COLO829 (cell line): ENCODE measurements at places on chromosomes 6 and 20.
A peak's percentile ranks its signal among the peaks of the same experiment; 100 is the strongest.

- DNase-seq = no peak
These were observed 80.8 kb upstream of the VSTM2L start for GRCh38 chr20:37822141-37822601.

DNA sequence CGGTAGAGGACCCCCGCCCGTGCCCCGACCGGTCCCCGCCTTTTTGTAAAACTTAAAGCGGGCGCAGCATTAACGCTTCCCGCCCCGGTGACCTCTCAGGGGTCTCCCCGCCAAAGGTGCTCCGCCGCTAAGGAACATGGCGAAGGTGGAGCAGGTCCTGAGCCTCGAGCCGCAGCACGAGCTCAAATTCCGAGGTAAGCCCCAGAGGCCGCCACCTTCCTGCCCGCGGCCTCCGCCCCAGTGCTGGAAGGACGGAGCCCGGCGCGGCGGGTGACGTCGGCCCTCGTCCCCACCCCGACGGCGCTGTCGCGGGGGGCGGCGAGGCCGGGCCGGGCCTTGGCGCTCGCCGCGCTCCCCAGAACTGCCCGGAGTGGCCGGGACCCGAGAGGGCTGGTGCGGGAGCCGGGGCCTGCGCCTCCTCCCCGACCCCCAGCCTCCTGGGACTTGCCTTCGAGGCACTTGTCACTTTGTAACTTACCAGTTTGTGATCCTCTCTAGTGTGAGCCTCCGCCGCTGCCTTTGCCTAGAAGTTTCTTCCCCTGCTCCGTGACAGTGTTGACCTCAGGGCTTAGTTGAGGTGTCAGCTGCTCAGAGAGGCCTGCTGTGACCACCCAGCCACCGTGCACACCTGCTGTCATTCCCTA is 417 bp downstream of the VAPB start:
- no peak for DNase-seq

GRCh38 chr6:119076173-119076572 is 2.3 kb downstream of the FAM184A start:
- no peak for DNase-seq

DNA sequence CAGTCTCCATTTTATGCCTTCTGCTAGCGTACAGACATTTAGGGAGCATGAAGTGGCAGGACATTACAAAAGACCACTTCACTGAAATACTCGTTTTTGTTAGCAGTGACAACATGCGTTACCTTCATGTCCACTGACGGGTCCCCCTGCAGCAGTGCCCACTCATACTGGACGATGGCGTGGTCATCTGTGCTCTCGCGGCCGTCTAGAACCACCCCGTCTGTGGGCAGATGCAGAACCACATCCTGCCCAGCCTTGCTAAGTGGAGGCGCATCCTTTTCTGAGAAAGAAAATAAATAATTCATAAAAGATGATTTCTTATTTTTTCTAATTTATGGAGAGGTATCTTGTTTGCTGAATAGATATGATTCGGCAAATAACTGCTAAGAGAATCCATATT is 11.3 kb downstream of the LRP11 start:
- DNase-seq = no peak

DNA sequence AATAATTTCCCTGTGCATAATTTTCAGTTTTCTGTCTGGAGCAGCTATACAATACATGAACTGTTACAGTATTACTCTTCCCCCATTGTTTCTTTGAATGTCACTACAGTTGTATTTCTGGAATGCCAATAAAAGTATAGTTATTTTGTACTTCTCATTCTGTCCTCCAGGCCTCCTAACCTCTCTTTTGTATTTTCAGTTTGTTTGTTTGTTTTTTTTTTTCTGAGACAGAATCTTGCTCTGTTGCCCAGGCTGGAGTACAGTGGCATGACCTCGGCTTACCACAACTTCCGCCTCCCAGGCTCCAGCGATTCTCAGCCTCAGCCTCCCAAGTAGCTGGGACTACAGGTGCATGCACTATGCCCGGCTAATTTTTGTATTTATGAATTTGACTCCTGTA is 16.8 kb upstream of the ARID1B start:
- DNase-seq = no peak

- DNase-seq = no peak
These were observed 245 bp downstream of the SRC start for GRCh38 chr20:37346236-37346534.

DNA sequence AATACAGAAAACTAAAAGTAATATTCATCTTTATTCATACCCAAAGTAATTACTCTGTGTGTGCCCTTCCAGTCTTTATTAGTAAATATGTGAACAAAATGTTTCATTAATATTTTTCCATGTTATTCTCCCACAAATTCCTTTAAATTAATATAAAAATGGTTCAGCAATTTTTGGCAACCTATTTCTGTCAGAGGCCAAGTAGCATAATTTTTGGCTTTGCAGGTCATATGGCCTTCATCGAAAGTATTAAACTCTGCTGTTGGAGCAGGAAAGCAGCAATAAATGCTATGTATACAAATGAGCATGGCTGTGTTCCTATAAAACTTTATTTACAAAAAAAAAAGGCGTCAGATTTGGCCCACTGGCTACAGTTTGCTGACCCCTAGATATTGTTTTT is 16.1 kb downstream of the ZC2HC1B start:
- no peak for DNase-seq

- DNase-seq = no peak
These were observed 81.6 kb upstream of the MPC1 start for GRCh38 chr6:166464068-166465002.

DNA sequence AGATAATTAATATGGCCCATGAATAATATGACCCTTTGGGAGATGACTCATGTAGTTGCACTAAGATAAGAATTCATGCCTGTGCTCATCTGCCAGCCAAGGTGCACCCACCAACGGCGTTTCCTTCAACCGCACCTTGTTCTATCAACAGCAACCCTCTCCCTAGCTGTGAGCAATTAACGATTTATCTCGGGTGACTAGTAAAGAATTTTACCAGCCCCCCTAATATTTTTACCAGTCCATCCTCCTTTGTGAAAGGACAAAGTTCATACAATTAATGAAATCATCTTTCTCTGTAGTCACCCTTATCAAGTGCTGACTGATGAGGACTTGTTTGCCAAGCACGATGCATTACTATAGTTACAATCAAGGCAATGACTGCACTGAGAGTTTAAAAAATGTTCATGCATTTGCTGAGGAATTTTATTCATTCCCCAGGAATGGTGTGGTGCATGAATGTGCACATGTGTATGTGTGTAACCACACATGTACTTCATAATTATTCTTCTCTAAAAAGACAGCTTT is 118.7 kb downstream of the SMOC2 start:
- no peak for DNase-seq

- DNase-seq = no peak
These were observed 65.6 kb upstream of the RREB1 start for GRCh38 chr6:7042056-7042653.

- no peak for DNase-seq
These were observed 84.9 kb downstream of the TIAM2 start for GRCh38 chr6:155079985-155080452.

GRCh38 chr6:28296520-28297060 is 15.2 kb downstream of the PGBD1 start:
- peak; percentile 12 for DNase-seq

- DNase-seq = no peak
These were observed 70.8 kb downstream of the PSMG4 start for GRCh38 chr6:3329393-3330051.

DNA sequence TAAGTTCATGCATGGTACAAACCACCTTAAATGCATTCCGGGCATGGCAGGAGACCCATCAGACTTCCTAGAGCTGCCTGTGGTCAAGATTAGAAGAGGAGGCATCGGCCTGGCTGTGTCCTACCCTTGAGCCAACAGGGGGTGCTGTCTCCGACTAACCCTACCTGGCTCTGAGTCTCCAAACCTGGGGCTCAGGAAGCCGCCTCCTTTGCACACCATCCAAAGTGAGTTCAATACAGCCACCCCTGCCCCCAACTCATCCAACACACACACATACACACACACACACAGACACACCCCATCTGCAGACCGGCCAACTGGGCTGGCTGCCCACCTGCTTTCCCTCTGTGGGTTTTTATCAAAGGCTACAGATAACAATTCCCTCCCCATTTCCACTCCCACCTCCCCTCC is 77.0 kb downstream of the JPH2 start:
- DNase-seq = no peak

DNA sequence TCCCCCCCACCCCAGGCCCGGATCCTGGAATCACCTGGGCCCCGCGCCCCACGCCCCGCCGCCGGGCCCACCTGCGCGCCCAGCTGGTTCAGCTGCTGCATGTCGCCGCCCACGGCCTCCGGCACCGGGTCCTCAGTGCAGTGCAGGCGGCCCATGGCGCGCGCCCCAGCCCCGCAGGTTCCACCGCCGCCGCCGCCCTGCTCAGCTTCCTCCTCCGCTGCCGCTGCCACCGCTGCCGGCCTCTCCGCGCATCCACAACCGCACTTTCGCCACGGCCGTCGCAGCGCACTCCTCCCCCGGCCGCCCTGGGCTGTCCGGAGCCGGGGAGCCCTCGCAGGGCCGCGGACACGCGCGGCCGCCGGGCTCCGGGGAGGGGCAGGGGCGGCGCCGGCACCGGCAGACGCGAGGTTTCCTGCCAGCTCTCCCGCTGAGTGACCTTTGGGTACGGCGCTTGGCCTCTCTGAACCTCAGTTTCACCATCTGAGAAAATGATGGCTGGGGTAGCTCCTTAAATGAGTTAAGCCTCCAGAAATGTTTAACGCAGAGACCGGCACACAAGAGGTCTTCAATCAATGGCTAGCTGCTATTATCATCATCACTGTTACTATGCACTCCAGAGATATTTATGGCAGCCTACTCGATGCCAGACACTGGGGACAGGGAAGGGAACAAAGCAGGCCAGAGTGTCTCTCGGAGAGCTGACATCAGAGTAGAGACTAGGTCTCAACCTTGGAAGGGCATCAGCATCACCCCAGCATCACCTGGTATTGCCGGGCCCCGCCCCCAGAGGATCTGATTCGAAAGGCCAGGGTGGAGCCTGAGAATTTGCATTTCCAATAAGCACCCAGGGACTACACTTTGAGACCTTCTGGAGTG is at the start of gene COMMD7:
TSS of gene COMMD7 (minus strand) at position 231 of the 876 bp plus-strand sequence. CDS start at position 155, 76 bp downstream.
- no peak for DNase-seq
